ENCODE measurements at places on chromosomes 11 and 22.
A peak's percentile ranks its signal among the peaks of the same experiment; 100 is the strongest.

GRCh38 chr22:32533265-32534111, 58.9 kb downstream of the FBXO7 start:
- DNase-seq = no peak

- no peak for DNase-seq
These were observed 44.9 kb downstream of the IGLL5 start for GRCh38 chr22:22932512-22932941.

GRCh38 chr11:9090488-9091043, 833 bp downstream of the SCUBE2 start:
- no peak for DNase-seq

DNA sequence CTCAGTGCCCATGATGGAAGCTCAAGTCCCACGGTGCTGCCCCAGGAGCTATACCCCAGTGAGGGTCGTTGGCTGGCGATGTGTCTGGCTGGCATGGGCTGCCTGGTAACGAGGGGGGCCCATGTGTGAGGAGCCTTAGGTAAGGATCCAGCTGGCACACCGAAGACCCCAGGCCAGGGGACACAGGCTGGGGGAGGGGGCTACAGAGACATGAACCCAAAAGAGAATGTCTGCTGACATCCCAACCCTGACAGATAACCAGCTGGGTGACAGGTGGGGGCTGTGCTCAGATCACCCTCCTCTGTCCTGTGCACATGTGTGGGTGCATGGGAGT, 39.2 kb downstream of the RTN4R start:
- no peak for DNase-seq

GRCh38 chr11:110471371-110471770, 41.6 kb downstream of the FDX1 start:
- no peak for DNase-seq

GRCh38 chr11:1287928-1288327, 21.5 kb downstream of the TOLLIP start:
- no peak for DNase-seq

DNA sequence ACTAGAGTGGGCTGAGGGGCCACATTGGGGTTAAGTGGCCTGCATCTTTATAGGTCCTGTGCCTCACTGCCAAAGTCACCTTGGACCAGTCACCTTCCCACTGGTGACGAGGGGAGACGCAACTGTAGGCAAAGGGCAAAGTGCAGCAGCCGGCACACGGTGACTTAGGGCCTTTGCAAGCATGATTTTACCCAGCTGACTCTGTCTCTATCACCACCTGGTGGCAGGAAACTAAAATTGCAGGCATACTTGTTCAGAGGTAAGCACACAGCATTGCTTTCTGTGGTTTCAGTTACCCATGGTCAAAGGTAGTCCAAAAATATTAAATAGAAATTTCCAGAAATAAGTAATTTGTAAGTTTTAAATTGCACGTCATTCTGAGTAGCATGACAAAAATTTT, 1164.4 kb downstream of the BRD1 start:
- no peak for DNase-seq

GRCh38 chr11:34575261-34575660, 45.6 kb upstream of the EHF start:
- no peak for DNase-seq

DNA sequence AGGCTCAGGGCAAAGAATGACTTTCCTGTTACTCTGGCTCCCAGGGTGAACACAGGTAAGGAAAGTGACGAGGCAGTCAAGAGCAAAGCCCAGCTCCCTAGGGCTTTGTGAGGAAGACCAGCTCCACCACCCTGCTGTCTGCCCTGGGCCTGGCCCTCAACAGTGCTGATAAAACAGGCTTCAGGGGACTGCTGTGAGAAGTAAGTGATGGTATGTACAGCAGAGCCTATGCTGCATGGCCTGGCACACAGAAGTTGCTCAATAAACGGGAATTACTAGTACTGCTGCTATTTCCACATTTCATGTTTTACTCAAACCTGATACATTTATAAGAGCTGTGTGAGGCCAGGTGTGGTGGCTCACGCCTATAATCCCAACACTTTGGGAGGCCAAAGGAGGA, 50.3 kb downstream of the MICAL3 start:
- DNase-seq = no peak

DNA sequence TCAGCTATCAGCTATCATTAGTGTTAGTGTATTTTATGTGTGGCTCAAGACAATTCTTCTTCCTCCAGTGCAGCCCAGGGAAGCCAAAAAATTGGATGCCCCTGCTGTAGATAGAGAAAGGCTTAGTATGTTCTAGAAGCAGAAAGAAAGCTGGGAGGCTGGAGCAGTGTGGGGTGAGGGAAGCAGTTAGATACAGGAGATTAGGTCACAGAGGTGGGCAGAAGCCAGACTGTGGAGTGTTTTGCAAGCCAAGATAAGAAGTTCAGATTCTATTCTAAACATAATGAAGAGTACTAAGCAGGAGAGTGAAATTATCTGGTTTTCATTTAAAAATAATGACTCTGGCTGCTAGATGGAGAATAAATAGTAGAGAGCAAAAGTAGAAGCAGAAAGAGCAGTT, 381.7 kb downstream of the DCDC1 start:
- no peak for DNase-seq

DNA sequence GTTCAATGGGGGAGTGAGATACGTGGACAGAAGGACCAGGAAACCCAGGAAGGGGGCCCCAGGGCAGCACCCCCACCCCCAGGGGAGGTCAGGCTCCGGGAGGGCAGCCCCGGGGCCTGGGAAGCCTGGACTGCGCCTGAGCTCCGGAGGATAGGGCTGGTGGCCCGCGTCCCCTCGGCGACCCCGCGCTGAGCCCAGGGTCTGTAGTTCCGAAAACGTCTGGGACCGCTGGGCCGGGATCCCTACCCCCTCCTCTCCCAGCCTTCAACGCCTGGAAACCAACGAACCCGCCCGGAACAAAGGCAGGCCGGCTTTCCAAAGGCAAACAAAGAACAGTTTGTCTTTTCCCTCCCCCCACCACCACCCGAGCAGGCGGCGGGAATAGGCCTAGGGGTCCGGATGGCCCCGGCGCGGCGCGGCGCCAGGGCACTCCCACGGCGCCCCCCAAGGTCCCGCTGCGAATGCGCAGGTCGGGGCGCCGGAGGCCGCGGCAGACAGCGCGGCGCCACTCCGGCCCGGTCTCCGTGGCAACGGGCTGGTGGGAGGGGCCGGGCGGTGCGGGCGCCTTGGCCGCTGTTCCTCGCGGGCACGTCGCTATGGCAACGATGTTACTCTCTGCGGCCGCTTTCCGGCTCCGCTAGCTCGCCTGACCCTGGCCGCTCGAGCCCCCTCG, 58.5 kb downstream of the IGLL1 start:
- DNase-seq = peak; percentile 92

DNA sequence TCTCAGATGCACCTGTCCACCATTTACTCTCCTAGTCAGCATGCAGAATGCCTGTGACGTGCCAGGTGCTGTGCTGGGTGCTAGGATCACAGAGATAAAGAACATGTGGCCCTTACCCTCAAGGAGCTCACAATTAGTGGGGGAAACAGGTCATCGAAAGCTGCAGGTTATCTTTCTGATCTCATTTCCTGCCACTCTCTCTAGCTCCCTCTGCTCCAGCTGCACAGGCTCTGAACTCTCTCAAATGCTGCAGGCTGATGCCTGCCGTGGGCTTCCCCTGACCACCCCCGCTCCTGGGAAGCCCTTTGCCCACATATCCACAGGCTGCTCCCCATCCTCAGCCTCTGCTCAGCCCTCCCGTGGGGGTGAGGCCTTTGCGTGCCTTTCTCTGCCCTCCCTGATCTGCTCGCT, 29.6 kb downstream of the SHANK3 start:
- peak; percentile 54 for DNase-seq

GRCh38 chr11:113974741-113975470, at the start of gene HTR3A:
Gene HTR3A (plus strand): TSS chr11:113975108. CDS start chr11:113975326, 218 bp downstream.
- no peak for DNase-seq

DNA sequence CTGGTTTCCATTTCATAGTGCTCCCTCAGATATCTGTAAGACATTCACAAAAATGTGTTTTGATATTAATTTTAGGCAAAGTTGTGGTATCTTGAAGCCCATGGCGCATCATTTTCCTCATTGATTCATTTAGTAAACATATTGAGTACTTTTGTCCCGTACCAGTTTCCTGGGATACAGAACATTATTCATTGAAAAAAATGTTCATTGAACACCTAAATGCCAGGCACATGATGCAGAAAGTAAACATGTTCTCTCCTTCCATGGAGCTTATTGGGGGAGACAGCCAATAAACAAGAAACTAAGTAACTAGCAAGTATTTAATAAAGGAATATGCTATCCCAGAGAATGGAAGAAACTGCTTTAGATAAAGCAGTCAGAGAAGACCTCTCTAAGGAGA, 195.0 kb downstream of the UVRAG start:
- DNase-seq = no peak

DNA sequence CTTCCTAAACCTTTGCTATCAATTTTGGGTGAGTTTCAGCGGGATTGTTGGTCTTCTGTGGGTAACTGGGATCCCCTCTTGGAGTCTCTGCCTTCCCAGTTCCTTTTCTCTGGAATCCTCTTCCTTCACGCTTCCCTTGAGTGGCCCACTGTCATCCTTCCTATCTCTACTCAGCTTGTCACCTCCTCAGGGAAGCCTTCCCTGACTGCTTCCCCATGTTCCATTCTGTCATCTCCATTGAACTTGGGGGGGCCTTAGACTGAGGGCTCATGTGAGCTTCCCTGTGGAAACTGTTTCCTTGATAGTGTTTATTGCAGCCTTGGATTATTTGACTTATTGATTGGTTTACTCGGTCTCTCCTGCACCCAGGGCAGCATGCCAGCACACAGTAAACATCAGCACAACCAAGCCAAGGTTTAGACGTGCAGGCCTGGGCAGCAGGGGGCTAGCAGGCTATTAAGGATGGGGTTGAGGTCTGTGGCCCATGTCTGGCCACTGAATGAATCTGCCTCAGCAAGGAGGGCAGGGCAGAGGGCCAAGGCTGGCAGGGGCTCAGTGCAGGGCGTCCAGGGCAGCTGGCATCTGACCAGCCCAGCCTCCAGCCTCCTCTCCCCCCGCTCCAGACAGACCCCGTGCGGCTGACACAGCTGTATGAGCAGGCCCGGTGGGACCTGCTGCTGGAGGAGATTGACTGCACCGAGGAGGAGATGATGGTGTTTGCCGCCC, 7.2 kb downstream of the TRPT1 start:
- DNase-seq = no peak

DNA sequence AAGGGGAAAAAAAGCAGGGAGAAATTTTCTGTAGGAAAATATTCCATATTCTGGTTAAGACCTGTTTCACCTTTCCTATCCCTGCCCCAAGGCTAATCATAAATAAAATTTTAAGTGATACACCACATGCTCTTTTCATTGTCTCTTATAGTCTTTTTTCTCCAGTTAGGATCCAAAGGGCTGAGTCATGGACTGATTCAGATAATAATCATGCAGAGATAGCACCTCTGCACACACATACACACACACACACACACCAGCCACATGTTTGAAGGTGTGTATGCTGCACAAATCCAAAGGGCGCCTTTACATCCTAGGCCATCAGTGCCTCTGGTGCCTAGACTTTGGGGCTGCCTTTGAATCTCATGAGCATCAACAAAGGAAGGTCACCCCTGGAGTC, 35.5 kb upstream of the CWF19L2 start:
- DNase-seq = no peak

GRCh38 chr11:62543680-62544444, 2.7 kb downstream of the AHNAK start:
- DNase-seq = no peak

- DNase-seq = no peak
These were observed 5.5 kb downstream of the SNAP29 start for GRCh38 chr22:20864186-20864908.

GRCh38 chr11:27621405-27622161, 78.7 kb downstream of the BDNF start:
- DNase-seq = no peak

- DNase-seq = no peak
These were observed 5.2 kb upstream of the GCAT start for GRCh38 chr22:37802310-37803194.

DNA sequence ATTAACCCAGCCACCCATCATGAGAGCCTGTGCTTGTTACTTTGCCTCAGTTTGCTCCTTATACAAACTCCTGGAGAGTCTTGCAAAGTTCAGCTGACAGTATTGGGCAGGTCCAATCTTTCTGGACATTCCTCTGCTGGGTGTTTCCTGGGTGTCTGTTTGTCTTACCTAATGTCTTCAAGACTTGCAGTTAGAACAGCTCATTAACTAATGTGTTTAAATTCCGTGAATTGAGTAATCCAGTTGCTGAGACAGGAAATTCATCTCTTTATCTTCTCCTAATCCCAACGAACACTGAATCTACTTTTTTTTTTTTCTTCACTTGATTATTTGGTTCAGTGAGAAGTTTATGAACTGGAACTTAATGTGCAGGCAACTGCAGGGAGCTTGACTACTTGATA, 20.6 kb downstream of the BCO2 start:
- no peak for DNase-seq

DNA sequence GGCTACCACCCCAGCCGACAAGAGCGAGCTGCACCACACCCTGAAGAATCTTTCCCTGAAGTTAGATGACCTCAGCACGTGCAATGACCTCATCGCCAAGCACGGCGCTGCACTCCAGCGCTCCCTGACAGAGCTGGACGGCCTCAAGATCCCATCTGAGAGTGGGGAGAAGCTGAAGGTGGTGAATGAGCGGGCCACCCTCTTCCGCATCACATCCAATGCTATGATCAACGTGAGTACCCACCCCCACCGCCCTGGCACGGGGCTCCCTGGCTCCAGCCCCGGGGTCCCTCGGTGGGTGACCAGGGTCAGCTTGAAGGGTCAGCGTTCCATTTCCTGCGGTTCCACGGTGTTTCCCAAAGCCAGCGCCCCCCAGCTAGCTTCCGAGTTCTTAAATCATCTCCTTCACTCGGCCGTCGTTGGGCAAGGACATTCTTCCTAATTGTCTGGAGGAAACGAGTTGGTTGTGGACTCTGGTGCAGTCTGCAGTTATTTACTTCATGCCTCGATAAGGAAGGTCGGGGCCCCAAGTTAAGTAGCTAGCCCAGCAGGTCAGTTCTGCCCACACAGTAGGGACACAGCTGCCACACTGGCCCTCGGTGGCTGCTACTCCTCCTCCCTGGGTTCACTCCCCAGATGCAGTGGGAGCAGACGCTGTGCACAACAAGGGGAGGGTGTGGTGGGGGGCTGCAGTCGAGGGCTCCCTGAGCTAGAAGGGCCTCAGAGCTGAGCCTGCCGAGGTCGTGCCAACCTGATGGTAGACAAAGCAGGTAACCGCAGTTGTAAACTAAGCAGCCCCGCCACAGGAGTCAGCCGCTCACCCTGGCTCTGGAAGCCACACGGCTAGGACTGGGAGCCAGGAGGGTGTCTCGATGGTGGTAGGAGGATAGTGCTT, 97.9 kb downstream of the MORC2 start:
- peak; percentile 50 for DNase-seq
